RWPE2 (cell line): ENCODE measurements at places on chromosomes 1 and 21.

DNA sequence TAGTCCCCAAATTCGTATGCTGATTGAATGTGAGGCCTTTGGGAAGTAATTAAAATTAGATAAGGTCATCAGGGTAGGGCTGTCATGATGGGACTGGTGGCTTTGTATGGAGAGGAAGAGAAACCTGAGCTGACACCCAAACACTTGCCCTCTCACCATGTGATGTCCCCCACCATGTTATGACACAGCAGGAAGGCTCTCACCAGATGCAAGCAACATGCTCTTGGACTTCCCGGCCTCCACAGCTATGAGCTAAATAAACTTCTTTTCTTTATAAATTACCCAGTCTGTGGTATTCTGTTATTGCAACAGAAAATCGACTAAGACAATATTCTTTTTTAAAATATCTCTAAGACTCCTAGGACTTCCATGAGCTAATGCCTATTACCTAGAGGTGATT lies 43.6 kb upstream of the GUCA2B start:
- DNase-seq = no peak

GRCh38 chr1:207839083-207839413 lies 71.9 kb downstream of the CD34 start:
- DNase-seq = no peak

DNA sequence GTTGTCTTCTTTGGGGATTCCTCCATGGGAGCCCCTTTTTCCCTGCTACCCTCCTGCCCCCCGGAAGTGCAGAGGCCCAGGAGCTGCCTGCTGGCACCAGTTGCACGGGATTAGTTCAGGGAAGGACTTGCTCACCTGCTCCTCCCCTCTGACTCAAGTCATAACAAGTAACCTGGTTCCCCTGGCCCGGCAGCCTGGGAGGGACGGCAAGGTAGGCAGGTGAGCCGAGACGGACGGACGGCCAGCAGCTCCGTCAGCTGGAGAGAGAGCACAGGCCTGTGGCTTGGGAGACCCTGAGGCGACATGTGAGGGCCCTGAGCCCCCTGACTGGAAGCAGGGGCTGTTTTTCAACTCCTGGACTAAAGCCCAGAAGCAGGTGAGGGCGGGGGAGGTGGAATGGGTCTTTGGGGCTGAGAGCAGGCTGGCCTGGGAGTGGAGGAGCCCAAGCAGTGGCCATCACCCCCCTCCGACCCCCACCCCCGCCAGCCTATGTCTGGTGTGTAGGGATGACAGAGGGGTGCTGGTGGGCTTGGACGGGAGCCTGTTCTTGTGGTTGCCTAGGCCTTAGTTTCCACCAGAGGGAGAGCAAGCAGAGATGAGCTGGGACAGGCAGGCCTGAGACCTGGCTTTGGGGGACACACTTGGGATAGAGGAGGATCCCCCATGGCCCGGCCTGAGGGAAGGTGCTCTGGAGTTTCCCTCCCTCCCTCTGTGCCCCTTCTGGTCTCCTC lies at the start of gene INAVA:
INAVA (plus strand) TSS at position 189 of the 731 bp plus-strand sequence. CDS start 3,501 bp downstream, outside the sequence.
- peak; percentile 90 for DNase-seq

- DNase-seq = no peak
Observed at GRCh38 chr1:51423073-51423821, 92.9 kb upstream of the TTC39A start.

DNA sequence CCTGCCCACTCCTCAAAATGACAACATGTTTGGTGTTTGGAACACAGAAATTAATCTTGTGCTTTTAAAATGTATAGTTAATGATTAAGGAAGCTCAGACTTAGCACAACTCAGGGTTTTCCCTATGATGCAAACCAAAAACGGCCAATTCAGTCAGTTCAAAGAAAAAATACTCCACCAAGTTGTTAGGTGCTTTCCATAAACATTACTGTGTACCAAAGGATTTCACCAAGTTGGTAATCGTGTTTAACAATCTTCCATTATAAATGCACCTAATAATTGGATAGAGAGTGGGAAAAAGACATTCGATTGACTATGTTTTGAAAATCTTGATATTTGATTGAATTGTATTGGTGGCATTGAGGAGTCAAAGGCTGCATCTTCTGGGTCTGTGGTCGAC lies 33.3 kb upstream of the DUSP10 start:
- no peak for DNase-seq

DNA sequence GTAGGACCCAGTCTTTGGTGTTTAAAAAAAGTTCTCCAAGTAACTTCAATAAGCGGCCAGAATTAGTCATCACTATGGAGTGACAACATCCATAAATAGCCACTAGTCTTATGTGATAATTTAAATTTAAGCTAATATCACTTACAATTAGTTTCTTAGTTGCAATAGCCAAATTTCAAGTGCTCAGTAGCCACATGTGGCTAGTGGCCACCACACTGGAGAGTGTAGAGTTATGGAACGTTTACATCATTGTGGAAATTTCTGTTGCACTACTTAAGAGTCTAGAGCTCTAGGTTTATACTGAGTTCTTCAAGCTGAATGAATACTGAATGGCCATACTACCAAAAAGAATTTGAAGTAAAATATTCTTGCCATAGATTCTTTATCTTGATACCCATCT lies 121.1 kb downstream of the RUNX1 start:
- no peak for DNase-seq
